ENCODE measurements at places on chromosomes 5 and 9.

DNA sequence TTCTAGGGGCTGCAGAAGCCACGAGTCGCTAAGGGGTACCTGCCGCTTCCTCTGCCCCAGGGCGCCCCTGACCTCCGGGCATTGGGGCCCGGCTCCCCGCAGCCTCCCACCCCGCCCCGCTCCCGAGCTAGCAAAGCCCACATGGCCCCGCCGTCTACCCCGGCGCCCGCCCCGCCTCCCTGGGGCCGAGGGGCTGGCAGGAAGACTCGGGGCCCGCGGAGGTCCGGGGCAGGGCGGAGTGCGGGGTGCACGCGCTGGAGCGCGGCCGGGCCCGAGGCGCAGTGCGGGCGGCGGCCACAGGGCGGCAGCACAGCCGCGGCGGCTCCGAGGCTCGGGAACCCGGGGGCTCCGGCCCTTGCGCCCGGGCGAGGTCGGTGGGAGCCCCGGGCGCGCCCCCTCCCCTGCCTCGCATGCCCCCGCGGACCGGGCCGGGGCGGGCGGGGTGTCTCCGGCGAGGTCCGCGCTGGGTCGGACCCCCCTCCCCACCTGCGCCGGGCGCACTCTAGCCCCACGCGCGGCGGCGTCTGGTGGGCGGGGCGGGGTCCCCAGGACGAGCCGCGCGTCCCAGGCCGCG is 6.7 kb downstream of the NRARP start:
- peak; percentile 26 for DNase-seq

DNA sequence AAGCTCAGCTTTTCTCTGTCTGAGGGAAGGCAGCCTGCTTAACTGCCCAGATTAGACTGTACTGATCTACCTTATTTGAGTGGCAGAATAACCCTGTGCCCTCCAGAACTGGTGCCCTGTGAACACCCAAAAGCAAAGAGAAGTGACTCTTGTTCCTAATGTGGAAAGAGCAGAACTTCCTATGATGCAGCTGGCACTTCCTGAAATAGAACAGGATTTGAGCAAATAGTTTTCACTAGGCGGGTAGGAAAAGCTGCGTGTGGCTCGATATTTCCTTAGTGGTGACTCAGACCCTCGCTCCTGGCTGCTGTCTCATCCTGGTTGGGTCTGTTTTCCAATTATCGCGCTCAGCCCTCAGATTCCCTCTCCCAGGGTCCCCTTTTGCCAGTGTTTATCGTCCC is 89.9 kb downstream of the SH3TC2 start:
- DNase-seq = peak; percentile 62

DNA sequence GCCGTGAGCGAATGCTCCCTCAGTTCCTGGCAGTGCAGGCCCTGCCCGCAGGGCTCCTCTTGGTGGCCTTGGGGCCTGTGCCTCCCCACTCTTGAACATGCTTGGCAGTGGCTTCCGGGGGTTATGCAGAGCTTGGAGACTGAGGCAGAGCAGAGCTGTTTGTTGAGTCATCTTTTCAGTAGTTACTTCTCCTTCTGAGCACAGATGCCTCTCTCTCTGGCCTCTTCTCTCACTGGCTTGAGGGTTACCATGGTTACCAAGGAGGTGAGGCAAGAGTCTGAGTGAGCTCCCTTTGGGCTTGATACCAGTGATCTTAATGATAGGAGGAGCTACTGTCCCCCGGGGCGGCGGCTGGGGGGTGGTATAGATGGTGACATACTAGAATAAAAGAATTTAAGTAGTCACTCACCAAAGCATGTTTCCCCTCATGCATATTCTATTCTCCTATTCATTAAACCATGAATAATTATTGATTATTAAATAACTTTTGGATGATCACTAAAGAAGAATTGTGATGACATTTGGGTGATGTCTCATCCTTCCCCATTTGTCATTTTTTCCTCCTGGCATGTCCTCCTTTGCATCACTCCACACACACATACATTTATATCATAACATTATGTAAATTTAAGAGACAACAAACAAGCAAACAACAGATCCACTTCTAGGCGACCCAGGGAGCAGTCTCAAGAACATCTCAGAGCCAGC is 111.1 kb downstream of the ARHGAP26 start:
- DNase-seq = no peak

DNA sequence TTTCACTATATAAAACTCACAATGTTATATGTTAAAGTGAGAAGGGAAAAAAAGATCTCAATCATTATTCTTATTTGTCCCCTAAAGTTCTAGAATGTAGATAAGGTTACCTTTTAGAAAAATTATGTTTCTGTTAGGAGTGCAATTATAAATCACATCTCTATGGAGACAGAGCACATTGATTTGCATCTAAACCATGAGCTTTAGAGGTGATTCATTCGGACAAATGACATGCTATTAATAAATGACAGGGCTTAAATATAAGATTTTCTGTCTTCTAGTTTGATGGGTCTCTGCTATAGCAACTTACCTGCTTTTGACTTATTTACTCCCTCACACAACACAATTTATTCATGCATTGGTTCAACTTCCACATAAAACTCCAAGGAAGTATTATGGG is 39.8 kb downstream of the RASEF start:
- no peak for DNase-seq

- no peak for DNase-seq
These were observed 153.6 kb upstream of the MOCS2 start for GRCh38 chr5:53263151-53263550.

DNA sequence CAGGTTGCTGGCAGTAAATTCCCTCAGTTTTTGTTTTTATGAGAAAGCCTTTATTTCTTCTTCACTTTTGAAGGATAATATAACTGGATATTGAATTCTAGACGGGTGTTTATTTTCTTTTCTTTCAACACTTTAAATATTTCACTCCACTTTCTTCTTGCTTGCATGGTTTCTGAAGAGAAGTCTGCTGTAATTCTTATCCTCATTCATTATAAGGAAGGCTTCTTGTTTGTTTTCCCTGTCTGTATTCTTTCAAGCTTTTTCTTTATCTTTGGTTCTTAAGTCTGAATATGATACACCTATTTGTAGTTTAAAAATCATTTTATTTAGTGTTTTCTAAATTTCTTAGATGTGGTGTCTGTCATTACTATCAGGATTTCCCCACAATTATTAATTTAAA is 1054.3 kb downstream of the TLE1 start:
- DNase-seq = no peak

- no peak for DNase-seq
These were observed 244.7 kb upstream of the SLC30A5 start for GRCh38 chr5:68849103-68849502.

DNA sequence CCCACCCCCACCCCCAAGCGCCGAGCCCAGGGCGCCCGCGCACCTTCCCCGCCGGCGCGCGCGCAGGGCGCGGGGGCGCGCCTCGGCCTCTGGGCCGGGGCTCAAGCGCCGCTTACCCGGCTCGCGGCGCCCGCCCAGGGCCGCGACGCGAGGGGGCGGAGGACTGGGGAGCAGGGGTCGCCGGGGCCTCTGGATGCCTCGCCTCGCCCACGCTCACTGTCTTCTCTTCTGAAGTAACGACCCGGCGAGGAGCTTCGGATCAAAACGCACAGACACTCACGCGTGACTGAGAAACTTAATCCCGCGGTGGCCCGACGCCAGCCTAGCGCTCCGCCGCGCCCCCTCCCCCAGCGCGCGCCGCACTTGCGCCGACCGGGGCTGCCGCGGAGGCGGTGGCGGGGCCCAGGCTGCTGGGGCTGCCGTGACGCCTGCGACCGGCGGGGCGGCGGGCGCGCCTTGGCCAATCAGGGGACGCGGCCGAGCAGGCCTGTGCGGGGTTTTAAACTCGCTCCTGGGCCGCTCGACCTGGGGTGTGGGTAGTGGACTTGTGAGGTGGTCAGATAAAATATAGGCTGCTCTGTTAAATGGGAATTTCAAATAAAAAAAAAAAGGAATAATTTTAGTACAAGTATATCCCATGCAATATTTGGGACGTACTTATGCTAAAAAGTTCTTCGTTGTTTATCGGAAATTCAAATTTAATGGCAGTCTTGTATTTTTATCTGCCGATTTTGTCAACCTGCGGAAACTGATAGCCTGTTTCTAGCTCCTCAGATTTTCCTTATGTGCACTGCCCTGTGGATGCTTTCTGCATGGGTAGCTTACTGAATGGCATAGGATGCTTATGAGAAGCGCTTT is at the start of gene MPDZ:
Gene MPDZ, minus strand, starts transcription at position 409 of the 858 bp plus-strand sequence. CDS start 29,377 bp downstream, outside the sequence.
- peak; percentile 89 for DNase-seq

Measured in left hindlimb (tissue), 1 donor.